DMS 273 treated with DMSO at 0.1 percent for 48 hours (cell line): ENCODE measurements at places on chromosomes 2 and 18.

GRCh38 chr2:190974629-190975361 lies 39.2 kb downstream of the STAT1 start:
- DNase-seq = no peak

DNA sequence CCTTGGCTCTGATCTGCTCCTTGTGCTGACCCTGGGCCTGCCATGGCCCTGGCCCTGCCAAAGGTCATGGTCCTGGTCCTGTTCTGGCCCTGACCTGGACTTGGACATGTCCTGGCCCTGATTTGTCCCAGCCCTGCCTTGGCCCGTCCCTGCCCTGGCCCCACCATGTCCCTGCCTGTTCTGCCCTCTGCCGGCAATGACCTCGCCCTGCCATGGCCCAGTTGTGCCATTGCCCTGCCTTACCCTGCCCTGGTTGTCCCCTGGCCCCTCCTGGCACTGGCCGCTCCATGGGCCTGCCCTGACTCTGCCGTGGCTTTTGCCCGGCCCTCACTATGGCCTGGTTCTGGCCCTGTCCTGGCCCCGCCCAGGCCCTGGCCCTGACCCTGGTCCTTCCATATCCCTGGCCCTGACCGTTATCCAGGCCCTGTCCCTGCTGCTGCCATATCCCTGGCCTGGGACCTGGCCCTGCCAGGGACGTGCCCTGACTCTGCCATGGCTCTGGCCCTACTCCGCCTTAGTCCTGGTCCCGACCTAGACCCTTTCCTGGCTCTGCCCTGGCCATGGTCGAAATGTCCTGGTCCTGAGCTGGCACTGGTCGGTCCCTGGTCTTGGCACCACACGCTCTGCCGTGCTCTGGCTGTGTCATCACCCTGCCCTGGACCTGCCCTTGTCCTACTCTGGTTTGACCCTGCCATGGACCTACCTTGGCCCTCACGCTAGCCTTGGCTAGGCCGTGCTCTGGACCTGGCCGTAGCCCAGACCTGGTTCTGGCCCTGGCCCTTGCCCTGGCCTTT lies 6.8 kb upstream of the ANKRD62 start:
- no peak for DNase-seq

DNA sequence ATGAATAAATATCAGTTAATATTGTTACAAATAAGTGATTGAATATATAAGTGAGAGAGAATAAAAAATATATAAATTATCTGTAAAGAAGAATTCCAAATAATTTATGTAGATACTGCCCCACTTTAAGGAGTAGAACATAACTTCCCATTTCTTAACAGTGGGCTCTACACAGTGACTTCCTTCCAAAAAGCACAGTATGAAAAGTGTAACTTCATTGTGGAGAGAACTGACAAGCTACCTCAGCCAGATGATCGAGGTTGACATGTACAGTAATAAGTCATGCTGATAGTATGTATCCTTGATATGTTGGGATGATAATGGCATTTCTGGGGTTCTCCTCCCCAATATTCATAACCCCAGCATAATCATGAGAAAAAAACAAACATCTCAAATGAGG lies 191.9 kb upstream of the FN1 start:
- DNase-seq = no peak

DNA sequence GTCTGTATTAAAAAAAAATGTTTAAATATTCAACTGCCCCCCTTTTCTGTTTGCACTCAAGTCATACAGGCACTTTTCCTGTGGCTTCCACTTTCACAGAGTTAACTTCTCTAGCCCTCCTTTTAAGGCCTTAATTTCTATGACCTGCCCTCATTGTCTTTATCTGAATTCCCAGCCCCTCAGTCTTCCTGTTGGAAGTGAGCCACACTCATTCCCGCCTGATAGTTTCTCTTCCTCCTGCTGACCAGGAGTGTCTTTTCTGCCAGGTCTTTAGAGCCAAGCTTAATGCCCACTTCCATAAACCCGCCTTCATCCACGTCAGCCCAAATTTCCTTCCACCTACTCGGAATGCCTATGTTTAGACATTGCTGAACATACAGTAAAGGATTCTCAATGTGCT lies 10.5 kb downstream of the COPS8 start:
- no peak for DNase-seq

- no peak for DNase-seq
Measured at GRCh38 chr2:165369131-165369897, 100.2 kb upstream of the CSRNP3 start.

DNA sequence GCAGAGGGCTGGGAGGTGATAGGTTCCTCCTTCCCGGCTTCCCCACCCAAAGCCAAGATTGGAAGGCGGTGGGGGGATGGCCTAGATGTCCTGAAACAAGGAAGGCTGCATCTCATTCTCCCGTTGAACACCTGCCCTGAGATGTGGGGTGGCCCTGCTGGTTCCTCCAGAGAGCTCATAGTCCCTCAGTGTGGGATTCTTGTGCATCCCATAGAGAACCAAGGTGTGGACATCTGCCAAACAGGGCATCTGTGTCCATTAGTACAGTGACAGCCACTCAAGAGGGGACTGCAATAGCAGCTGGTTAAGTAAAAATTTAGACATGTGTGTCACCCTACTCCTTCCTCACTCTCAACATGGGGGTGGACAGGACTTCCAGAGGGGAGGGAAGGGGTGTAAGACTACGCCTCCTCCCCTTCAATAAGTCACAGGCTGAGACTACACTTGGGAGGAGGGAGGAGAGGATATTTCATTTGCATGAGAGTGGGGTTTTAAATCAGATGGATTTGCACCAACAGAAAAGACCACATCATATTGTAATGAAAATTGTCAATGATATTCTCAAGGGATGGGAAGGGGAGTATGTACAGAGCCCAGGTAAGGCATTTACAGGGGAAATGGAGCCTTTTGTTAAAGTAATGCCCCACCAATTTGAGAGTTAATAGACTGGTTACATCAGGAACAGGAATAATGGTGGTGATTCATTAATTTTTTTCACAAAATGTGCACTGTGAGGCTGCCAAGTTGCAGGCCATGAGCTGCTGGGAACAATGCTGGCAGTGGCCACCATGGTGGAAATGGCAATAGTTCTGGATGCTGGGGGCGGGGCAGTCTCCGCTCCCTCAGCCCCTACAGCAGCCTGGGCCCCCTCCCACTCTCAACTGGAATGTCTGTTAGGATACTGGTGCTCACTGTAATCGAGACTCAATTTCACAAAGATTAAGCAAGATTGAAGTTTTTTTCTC lies 80.6 kb downstream of the TEX51 start:
- no peak for DNase-seq

DNA sequence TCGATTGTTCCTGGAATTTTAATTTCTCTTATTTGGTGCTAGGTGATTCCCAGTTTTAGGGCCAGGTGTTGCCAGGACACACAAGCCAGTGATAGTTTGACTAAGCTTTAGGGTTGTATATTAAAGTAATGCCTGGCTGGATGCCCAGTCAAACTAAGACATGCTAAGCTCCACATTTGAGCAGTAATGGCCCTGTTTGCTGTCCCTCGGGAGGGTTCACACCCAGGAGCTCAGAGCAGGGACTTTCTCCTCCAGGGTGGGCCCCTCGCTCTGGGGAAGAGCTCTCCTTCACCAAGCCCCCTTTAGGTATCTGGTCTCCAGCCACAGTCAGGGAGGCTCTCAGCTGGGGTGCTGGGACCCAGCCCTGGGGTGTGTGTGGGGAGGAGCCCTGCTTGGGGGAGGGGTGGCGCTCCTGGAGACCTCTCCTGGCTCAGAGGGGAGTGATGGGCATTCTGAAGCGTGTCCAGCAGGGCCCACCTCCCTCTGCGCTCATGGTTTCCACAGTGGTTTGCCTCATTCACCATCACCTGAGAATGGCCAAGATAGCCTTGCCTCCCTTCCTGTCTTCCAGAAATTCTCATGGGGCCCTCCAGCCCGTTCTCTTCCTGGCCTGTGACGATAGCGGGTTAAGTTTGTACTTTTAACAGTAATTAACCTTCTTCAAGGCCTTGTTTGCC lies 31.7 kb downstream of the INPP4A start:
- DNase-seq = no peak

GRCh38 chr18:48116873-48117630 lies 186.6 kb upstream of the SMAD2 start:
- no peak for DNase-seq

- no peak for DNase-seq
Measured at GRCh38 chr2:173079141-173079540, 3.5 kb downstream of the MAP3K20 start.

DNA sequence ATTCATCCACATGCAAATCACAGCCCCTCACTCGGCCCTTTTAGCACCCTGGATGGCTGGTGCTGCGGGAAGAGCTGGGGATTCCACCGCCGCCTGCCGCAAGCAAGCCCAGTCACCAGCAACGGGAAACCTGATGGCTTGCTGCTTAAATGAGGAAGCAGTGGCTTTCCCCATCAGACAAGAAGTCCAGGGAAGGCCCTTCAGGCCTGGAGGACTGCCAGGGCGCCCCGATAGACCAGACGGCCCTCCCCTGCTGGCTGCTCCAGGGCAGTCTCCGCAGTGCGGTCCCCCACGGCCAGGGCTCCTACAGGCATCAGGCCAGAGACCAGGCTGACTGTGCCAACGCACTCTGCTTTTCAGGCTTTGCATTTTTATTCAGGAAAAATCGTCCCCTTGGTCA lies 439.1 kb downstream of the EIPR1 start:
- DNase-seq = no peak

DNA sequence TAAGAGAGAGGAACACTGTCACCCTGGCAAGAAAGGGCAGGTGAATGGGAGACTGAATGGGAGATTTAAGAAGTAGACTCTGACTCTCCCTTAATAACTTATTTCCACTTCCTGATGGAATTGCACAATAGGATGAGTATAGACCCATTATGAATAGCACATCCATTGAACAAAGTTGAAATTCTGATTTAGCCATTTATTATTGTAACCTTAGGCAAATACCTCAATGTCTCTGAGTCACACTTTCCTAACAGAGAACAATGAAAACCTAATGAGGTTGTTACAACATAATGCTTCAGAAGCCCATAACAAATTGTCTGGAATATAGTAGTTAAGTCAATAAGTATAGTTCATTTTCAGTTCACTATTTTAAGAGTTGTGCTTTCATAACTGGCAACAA lies 78.9 kb downstream of the NRXN1 start:
- no peak for DNase-seq

DNA sequence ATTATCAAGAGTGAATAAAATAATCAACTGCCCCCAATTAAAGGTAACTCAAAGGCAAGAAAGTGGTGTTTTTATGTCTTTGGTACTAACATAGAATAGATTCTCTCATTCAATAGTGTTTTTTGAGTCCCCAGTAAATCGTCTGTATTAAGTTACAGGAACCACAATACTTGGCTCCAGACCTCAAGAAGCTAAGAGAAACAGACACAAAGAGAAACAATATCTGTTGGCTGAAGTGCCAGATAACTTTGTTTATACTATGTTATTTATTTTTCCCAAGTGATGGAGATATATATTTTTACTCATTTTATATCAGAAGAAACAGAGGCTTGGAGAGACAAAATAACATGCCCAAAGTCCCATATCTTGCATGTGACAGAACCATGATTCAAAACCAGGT lies 201.7 kb upstream of the HNRNPA3 start:
- DNase-seq = no peak
